ENCODE measurements at places on chromosomes 6 and 20.

- DNase-seq = peak; percentile 56
These were observed 45.1 kb upstream of the TBX18 start for GRCh38 chr6:84809455-84809854.

DNA sequence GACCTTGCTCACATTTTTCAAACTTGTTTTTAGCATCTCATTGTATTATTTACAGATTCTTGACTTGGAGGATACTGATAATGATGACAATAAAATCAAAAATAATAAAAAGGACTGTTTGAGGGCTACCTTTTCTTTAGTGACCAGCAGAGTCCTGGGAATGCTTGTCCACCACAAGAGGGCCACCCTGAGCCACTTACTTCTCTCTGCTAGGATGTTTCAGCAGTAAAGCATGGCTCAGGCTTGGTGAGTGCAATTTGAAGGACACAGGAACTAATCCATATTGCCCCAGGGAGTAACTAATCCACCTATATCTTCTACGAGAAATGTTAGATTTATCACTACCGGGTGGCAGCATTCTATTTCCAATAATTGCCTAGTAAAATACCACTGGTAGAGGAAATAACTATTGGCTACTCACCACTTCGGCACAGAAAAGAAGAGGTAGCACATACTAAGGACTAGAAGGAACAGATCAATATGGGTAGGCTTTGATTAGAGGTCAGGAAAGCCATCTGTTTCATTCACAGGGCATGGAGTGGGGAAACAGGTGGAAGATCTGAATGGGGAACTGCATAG, 5.8 kb upstream of the KIAA0408 start:
- peak; percentile 87 for DNase-seq

DNA sequence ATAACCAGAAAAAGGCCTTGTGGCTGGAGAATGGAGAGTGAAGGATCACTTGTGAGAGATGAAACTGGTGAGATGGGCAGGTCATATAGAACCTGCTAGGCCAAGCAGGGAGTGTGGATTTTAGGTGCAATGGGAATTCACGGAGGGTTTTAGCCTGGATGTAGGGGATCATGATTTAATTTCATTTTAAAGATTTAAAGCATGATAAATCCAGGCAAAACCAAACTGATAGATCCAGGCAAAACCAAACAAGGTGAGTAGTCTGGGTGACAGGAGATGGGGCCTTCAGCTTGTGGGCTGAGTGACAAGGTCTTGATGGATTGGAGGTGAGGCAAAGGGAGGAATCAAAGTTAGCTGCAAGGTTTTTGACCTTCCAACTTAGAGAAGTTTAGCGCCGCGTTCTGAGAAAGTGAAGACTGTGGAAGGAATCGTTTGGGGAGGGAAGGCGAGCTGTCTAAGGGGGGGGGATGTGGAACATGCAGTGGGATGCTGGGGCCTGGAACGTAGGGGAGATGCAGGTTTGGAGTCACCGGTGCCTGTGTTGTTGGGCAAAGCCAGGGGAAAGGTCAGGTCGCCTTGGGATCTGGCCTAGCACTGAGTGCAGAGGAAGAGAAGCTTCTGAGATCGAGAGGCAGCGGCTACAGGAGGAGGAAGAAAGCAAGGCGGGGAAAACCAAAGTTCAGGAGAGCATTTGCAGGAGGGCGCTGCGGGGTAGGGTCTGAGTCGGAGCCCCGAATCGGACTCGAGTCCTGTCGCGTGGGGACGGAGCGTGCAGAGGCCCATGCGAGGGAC, 1.3 kb upstream of the PLCG1 start:
- DNase-seq = no peak

GRCh38 chr6:44050872-44051505, 76.3 kb downstream of the MRPL14 start:
- DNase-seq = no peak

- no peak for DNase-seq
These were observed 28.2 kb downstream of the PDRG1 start for GRCh38 chr20:31923388-31924331.
